Stimulated activated naive CD8-positive, alpha-beta T cell treated with anti-CD3 and anti-CD28 coated beads, Interleukin-15, amount 100 ng/mL, for 72 hours (primary cell): ENCODE measurements at places on chromosomes 5 and 9.

DNA sequence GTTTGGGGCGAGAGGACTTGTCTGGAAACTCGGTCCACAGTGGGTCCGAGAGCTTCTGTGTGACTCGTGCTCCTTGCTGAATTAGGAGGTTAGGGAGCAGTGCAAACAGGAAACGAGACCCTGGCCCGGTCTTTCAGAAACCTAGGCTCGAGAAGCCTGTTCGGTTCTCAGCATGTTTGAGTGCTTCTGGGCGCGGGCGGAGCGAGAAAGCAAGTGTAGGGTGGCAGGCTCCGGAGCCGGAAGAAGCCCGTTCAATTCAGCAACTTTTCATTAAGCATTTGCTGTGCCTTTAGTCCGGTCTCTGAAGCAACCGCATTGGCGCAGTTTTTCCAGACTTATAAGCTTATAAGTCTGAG lies 547 bp downstream of the CLTA start:
- DNase-seq: peak; percentile 36

- DNase-seq: no peak
These were observed 192.2 kb upstream of the C9orf72 start for GRCh38 chr9:27765266-27766072.

- DNase-seq: no peak
These were observed 28.4 kb downstream of the SLC12A2 start for GRCh38 chr5:128111818-128112448.

GRCh38 chr5:97735209-97735608 lies 552.2 kb upstream of the RIOK2 start:
- no peak for DNase-seq

DNA sequence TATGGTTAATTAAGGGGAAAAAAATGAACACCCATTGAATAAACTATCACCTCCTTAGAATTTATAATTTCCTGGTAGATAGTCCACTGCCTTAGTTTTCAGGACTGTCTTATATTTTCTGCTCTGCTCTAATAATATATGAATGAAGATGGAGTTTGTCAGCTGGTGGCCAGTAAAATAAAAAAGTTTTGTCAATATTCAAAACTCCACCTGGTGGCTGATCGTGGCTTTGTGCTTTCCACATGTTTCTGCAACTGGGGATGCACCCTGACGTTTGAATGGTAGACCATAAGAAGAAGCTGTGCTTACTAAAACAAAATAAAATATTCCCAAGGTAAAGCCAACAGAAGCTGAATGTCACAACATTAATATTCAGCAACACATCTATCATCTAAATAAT lies 286.6 kb upstream of the IZUMO3 start:
- DNase-seq: no peak

DNA sequence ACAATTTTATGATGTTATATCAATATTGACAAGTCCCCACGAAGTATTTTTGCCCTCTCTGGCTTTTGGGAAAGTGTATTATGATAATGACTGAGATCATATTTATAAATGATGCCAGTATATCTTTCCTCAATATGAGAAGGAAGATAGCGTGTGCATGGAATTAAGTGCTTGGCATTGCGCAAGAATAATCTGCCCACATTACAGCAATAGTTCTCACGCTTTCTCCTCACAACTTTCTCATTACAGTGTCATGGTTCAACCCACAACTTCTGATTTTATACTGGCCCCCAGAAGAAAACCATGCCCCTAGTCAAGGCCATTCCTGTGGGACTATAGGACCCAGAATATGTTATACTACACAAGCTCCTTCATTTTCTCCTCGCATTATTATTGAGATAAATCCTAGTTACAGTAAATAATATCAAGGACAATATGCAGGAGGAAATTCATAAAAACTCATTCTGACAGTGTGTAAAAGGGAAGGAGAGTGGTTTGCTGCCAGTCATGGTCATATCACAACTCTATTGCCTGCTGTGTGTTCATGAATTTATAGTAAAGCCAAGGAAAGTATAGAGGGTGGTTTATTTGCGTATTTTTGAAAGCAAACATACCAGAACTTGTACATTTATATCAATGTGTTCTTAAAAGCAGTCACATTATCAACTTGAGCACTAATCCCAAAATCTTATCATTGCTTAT lies 114.1 kb downstream of the PIK3R1 start:
- DNase-seq: no peak

DNA sequence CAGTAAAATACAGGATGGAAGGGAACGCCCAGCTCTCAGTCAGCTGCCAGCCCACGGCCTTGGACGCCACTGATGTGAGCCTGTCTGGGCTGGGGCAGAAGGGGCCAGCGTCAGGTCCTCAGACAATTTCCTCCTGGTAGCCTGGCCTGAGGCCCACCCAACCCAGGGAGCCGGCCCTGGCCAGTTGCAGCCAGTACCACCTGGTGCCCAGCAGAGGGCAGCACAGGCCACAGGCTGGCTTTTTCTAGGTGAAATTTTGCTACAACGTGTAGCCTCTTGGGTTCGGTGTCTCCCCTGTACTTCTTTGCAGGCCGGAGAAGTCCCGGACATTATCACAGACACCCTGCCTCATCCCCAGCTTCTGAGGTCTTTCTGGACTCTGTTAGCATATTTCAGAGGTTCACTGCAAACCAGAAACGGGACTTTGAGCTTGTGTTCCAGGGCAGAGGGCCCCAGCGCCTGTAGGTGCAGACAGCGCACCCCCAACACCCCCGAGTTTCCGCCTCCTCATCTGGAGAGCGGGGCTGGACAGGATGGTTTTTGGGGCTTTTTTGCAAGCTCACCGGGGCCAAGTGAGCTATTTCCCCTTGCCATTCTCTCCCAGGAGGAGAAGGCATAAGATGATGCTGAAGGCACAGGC lies 45.9 kb upstream of the KCNMB1 start:
- peak; percentile 64 for DNase-seq

- no peak for DNase-seq
These were observed 85.7 kb upstream of the NTRK2 start for GRCh38 chr9:84583866-84584265.

- peak; percentile 19 for DNase-seq
These were observed 554 bp downstream of the SDHA start for GRCh38 chr5:218457-219291.

- peak; percentile 25 for DNase-seq
These were observed 910 bp downstream of the TDRD7 start for GRCh38 chr9:97412626-97413385.

- no peak for DNase-seq
These were observed 141.5 kb upstream of the FST start for GRCh38 chr5:53338971-53339370.

- DNase-seq: peak; percentile 54
These were observed at the start of gene GALNT12 for GRCh38 chr9:98807070-98807813. TSS of gene GALNT12 (plus strand) at chr9:98807670. CDS start at chr9:98807699, 29 bp downstream.

- DNase-seq: no peak
These were observed 79.5 kb downstream of the TTC39B start for GRCh38 chr9:15227491-15227890.

GRCh38 chr5:66230551-66230950 lies 86.5 kb downstream of the SREK1 start:
- DNase-seq: no peak

DNA sequence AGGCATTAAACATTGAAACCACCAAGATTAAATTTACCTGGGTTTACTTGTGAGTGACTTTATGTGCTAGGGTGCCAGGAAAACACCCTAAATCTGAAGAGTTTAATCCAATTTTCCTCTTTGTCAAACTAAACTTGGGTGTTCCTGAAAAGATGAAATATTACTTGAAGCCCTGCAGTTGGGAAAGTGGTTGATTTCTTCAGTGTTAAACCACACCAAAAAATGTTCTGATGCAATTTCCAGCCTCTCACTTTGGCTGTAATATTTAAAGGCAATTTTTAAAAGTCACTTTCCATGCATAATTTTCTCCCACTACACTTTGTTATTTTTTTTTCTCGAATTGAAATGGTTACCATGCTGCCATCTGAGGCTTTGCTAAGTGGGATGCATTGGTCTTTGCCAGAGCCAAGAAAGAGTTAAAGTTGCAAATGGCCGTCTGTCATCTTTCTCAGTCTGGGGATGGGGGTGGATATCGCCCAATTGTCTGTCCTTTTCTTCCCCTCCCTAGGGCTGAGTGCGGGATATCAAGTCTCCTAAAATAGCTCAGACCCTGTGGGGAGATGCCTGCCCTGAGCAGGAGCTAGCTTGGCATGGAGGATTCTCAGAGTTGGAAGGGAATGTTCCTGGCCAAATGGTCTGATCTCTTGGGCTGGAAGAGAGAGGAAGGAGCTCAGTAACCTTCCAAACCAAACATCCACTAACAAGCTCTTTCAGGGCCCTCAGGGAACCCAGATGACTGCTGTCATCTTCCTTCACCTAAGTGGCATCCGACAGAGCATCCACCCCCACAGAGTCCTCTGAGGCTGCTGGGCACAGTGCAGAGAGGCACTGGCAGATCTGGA lies 13.6 kb upstream of the SHB start:
- DNase-seq: no peak

DNA sequence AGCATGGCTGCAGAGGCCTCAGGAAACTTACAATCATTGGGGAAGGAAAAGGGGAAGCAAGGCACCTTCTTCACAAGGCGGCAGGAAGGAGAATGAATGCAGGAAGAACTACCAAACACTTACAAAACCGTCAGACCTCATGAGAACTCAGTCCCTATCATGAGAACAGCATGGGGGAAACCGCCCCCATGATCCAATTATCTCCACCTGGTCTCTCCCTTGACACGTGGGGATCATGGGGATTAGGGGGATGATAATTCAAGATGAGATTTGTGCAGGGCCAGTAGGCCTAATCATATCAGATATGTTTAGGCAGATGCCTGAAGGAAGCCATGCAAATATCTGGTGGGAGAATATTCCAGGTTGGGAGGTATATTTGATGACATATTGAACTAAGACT lies 1176.4 kb upstream of the CDH18 start:
- DNase-seq: no peak

GRCh38 chr9:124038239-124038638 lies 26.7 kb downstream of the LHX2 start:
- no peak for DNase-seq

DNA sequence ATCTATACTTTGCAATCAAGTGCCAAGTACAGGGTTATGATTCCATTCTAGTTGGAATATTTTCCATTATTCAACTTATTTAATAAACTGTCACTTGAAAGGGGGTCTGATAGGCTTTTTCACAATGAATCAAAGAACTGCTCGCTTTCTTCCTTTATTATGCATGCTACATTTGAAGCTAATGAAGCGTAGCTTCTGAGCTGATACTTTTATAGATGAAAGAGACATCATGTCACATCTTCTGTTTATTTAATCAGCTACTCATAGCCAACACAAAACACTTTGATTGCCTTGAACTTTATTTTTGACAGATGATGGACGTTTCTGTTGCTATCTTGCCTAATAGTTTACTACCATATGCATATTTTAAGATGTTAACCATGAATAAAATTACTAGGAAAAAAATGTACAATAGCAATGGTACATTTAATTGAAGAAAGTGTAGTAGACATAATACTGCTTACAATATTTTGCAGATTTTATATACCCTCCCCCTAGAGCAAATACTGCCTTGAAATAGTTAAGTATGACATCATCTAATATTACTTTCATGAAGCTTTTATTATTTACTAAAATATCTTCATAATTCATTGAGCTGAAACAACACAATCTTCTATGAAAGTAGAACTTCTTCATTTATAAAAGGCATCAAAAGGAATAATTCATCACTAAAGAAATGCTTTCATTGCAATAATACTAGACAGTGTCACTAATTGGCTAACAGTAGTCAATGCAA lies 529.3 kb upstream of the TYRP1 start:
- DNase-seq: no peak

DNA sequence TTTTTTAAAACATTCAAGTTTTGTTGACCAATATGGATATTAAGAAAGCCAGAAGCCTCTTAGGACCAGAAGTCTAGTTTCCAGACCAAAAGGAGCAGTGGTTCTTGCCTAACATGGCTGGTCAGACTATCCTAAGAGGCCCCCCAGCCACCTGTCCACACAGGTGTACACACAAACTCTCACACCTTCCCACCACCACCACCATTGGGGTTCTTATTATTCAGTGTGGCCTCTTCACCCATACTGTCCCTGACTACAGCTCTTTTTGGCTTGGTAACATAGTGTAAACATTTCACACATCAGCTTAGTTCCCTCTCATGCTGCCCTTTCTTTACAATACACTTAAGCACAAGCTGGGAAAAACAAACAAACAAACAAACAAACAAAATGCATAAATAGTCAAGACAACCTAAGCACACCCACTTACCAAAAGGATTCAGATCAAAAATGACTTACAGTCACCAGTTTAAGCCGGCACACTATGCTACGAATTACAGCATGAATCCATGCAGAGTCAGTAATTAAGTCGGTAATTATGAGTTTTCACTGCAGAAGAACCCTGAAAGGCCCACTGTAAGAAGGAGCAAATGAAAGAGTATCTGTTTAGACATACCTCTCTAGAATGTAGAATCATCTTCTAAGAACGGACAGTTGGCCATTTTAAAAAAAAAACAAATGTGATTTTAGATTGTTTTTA lies 9.5 kb downstream of the LHFPL2 start:
- DNase-seq: no peak

DNA sequence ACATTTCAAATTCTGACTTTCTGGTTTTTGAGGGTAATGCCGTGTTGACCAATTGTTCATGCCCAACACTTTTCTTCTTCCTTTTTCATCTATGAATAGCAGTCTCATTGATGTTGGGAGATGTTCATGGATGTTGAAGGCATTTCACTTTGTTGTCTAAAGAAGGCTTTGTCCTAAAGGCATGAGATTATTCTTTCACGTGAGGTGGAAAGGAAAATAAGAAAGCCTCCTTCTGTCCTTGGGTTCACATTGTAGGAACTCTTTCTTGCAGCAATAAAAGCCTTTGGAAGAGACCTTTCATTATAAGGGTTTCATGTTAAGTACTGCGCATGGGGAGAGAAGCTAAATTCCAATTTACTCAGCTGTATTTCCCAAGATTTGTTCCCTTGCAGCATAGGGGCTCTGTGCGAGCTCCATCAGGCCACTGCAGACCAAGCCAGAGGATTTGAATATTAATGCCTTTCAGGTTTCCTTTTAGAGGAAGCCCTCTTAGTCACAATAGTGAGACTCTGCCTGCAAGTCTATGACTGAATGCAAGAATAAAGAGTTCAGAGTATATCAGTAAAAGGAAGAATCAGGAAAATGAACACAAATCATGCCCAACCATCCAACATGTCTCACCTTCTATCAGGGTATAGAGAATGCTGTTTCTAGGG lies 274.6 kb downstream of the TMEM38B start:
- DNase-seq: no peak

DNA sequence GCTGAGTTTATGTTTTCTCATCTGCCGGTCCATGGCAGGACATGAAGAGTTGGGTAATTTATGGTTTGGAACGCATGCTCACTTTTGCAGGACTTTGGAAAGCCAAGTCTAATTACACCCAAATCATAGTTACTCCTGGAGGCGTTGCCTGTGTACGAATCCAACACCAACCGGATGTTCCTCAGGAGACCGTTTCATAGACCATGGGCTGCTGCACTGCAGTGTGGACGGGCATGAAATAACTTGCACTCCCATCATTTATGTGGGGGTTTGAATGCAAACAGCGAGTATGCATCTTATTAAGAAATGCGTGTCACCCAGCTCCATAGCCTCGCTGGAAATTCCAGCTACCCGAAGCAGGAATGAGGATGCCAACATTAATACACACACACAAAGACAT lies 96.1 kb upstream of the IRX2 start:
- DNase-seq: no peak

- no peak for DNase-seq
These were observed 111.3 kb downstream of the SSBP2 start for GRCh38 chr5:81639556-81639955.

- no peak for DNase-seq
These were observed 147.9 kb upstream of the VLDLR start for GRCh38 chr9:2473681-2474080.

- DNase-seq: peak; percentile 14
These were observed 45.7 kb upstream of the TGFBR1 start for GRCh38 chr9:99058964-99059921.
